Fibroblast of skin of left biceps (primary cell): ENCODE measurements at places on chromosomes 3 and 15.
A peak's percentile ranks its signal among the peaks of the same experiment; 100 is the strongest.

- no peak for DNase-seq
Measured at GRCh38 chr15:85462029-85462428, 81.6 kb downstream of the AKAP13 start.

DNA sequence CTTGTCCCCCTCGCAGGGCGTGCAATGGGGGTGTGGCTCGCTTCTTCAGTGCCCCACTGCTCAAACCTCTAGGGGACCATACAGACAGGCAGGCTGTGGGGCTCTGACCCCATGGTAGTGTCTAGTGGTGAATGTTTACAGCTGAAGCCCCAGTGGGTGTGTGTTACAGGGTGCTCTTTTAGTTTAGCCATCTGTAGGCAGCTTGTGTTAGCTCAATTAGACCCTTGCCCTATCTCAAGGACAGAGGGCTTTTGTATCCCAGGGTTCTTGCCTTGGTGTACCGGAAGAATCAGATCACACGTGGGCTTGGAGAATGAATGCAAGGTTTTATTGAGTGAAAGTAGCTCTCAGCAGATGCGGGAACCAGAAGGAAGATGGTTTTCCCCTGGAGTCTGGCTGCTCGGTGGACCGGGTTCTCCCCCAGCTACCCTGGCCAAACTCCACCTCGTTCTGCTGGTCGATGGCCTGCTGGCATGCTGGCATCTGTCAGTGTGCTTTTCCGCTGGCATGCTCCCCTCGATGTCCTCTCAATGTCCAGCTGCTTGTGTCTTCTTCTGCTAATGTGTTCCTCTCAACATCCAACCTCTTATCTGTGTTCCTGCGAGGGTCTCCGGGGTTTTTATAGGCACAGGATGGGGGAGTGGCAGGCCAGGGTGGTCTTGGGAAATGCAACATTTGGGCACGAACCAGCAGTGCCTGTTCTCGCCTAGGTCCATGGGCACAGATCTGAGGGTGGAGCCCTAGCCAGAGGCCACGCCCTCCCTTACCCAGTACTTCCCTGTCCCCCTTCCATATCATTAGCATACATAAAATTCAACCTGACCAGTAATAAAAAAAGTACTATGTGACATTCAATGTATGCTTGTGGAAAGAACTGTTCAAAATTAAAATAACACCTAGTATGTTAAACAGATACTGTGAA is 6.6 kb downstream of the SPCS1 start:
- DNase-seq: no peak

- DNase-seq: no peak
Measured at GRCh38 chr3:107682580-107682979, 159.8 kb downstream of the BBX start.

- DNase-seq: no peak
Measured at GRCh38 chr3:13123765-13124164, 50.5 kb upstream of the IQSEC1 start.

DNA sequence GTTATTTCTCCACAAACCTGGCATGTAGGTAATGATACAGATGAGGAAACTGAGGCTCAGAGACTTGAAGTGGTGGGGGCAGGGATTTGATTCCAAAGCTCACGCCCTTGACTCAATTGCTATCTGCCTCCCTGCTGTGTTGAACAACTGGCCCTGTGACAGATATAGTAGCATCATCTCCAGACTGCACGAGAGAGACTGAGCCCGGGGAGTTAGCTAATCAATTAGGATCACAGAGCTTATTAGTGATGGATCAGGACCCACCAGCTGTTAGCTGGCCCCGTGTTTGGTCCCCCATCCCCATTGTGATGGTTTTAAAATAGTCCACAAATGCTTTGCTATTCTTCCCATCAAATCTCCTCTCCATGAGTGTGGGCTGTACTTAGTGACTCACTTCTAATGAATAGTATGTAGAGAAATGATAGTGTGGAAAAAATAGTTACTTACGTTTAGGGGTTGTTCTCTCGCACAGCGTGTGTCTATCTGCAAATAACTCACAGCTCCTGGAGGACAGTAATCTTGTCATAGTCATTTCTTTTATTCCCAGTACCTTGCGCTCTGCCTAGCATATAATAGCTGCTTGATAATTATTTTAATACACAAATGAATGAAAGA is 74.4 kb upstream of the KLF13 start:
- DNase-seq: no peak

- no peak for DNase-seq
Measured at GRCh38 chr3:52752045-52752660, 18.6 kb downstream of the NEK4 start.

GRCh38 chr3:151276687-151277042 is 1.7 kb downstream of the P2RY14 start:
- no peak for DNase-seq

- no peak for DNase-seq
Measured at GRCh38 chr3:71646971-71647370, 63.4 kb upstream of the FOXP1 start.

GRCh38 chr3:53938645-53939044 is 47.0 kb upstream of the SELENOK start:
- DNase-seq: peak; percentile 6

DNA sequence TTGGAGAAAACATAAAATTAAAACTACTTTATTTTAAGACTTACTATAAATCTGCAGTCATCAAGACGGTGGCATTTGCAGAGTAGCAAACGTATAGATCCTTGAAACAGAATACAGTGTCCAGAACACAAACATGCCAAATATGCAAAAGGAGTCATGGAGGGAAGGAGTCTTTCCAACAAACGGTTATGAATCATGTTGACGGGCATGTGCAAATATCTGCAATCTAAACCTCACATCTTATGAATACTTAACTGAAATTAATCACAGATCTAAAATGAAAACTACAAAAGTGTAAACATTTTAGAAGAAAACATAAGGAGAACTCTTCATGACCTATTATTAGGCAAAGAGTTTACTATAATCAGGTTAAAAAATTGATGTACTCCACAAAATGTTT is 69.4 kb downstream of the TFRC start:
- DNase-seq: no peak

DNA sequence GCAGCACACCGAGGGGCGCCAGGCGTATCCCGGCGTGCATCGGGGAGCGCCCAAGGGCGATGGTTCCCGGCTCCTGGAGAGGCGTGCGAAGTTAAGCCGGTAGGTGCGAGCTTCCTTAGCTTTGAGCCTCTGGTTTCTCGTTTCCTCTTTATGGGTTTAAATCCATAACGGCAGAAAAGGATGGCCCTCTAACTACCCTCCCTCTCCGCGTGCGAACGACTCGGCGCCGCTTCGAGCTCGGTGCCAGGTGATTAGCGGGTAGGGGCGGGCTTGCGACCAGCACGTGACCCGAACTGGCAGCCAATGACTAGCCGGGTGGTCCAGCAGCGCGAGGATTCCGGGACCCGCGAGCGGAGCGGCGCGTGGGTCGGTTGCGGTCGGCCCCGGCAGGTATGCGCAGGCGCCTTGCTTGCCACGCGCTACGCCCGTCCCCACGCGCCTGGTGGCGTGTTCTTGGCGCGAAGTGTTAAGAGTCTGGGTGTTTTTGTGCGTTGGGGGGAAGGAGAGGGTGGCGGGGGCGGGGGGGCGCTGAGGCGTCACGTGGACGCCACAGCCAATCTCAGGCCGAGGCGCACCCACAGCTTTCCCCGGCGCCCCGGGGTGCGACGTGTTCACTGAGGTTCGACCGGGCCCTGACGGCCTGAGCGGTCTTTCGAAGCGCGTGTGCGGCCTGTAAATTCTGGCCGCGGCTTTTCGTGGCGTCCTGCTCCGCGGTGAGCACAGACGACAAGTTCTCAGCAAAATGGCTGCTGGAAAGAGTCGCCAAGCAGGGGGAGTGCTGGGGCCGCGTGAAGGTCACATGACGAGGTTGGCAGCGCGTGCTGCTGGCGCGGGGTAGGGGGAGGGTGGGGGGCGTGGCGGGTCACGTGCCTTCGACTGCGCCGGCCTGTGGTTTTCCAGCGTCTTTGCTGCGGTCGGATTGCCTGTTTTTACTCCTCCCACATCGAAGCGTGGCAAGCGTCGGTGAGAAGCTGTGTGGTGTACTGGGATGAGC is 38.7 kb upstream of the MGA start:
- peak; percentile 60 for DNase-seq

DNA sequence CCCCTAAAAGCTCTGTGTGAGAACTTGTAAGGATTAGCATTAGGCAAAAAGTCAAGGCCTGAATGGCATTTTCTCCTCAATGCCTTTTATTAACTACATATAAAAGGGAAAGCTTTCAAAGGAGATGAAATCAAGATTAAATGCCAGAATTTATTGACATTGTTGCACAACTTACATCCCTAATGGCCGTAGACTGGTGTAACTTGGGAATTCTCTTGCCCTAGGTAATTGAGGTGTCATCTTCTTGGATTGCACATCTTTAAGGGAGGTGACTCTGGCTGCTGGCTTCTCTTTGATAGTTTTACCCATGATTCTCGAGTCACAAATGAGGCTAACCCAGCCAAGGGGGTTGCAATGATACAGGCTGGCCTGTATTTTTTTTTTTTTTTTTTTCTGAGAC is 249.1 kb downstream of the TBL1XR1 start:
- no peak for DNase-seq

GRCh38 chr3:45719655-45720487 is 30.7 kb downstream of the SACM1L start:
- no peak for DNase-seq

DNA sequence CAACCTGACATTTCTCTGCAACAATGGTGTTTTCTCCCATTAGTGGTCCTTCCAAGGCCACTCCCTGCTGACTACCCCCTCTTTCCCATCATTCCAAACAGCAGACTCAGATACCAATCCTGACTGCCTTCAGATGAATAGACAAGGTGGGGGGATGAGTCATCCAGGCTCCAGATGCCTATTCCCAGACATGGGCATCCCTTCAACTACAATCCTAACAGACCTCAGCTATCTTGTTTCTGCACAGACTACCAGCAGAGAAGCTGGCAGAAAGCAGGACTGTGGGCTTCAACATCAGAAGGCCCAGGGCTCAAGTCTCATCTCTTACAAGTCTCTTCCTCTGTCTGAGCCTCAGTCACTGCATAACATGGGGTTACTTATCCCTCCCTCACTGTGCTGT is 2.2 kb downstream of the RBP1 start:
- no peak for DNase-seq

GRCh38 chr15:52180196-52180835 is 10.9 kb downstream of the GNB5 start:
- DNase-seq: no peak

GRCh38 chr15:65339920-65340319 is 35.4 kb downstream of the RNU5B-1 start:
- DNase-seq: no peak

DNA sequence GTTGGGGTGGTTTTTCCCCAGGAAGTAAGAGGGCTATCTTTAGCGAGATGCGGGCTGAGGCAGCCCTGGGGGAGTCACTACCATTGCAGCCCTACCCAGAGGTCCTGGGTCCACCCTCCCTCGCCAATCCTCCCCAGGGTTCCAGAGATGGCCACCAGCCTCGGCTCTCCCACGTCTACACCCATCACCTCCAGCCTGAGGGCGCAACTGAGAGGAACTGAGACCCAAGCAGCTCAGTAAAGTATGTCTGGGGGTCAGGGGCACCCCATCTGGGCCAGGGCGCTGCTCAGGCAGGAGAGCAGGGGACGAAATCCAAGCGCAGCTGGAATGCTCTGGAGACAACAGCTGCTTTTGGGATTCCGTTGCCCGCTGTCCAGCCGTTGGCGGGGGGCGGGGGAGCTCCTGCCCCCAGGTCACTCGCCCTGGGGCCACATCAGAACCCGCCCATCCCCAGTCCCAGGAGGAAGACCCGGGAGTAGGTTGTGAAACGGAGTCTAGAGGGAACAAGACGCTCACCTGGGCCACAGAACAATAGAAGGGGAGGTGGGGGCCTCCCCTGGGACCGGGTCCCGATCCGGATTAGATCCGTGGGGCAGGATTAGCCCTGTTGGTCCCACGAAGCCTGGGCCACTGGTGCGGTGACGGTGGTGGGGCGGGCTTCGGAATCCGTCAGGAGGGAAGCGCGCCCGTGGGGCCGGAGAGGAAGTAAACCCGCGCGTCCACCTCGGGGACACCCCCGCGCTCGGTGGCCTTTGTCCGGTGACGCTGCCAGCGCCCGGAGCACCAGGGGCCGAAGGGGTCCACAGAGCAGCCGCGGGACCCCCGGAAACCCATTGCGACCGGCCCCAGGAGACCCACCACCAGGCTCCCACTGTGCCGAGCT is 1.4 kb upstream of the NDUFAF3 start:
- DNase-seq: no peak

DNA sequence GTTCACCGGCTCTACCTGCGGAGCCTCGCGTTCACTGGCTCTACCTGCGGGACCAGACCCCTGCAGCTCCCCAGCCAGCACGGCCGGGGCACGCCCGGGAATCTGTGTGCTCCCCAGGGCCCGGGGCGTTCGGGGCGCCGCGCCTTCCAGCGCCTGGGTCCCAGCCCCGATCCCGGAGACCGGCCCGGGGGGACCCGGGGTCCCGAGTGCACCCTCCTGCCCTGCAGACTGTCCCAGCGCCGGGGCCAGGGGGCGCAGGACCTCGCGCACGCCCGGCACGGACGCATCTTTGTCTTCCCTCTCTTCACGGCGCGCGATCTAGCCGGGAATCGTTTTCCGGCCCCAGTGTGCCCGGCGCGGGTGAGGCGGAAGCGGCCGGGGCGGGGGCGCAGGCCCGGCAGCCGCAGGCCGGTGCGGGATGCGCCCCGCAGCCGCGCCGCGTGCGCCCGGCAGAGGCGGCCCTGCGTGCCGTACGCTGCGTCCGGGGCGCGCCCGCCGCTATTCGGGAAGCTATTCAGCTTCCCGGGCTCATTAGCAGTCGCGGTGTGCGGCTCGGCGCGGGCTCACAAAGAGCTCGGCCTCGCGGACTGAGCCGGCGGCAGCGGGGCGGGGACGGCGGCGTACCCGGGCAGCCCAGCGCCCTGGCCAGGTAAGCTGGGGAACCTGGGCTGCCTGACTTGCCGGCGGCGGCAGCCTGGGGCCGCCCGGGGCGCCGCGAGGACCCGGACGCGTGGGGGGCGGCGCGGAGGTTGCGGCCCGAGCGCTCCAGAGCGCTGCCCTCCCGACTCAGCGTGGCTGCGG is at the start of gene APBA2:
Gene APBA2, plus strand, starts transcription at position 345 of the 801 bp plus-strand sequence. CDS start 167,911 bp downstream, outside the sequence.
- peak; percentile 11 for DNase-seq

- DNase-seq: no peak
Measured at GRCh38 chr3:175005193-175005592, 146.1 kb downstream of the NAALADL2 start.

DNA sequence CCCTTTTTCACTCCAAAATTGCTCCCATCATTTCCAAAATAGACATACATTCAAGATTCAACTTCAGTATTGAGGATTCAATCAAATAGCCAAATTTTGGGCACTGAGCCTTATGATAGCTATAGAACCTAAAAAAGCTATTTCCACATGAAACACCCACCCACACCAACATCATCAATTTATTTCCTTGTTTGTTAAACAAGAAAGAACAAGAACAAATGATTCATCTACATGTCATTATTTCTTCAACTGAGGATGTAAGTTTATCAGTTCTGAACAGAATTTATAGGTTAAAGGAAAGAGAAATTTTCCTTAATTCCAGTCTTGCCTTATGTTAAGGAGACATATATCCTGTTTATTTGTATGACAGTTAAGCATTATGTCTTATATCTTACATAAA is 32.2 kb downstream of the DPPA2 start:
- DNase-seq: no peak

- DNase-seq: no peak
Measured at GRCh38 chr3:9695345-9695744, 8.3 kb upstream of the CPNE9 start.
